Breast epithelium (tissue), 4 donors: ENCODE measurements at places on chromosomes 16 and 17. TPM values are rescaled to one million over a fixed set of nuclear protein-coding genes. Genes with fewer than 3 reads are reported as not detected.

GRCh38 chr17:70067134-70067533, 7.9 kb upstream of the KCNJ16 start:
- H3K27me3 ChIP-seq: no peaks in the 10 kb centered on the region
- H3K27ac ChIP-seq: peak overlapping the region; percentile 63
- H3K4me1 ChIP-seq: no peaks in the 10 kb centered on the region
- no peak overlapping the region for H3K4me3 ChIP-seq

DNA sequence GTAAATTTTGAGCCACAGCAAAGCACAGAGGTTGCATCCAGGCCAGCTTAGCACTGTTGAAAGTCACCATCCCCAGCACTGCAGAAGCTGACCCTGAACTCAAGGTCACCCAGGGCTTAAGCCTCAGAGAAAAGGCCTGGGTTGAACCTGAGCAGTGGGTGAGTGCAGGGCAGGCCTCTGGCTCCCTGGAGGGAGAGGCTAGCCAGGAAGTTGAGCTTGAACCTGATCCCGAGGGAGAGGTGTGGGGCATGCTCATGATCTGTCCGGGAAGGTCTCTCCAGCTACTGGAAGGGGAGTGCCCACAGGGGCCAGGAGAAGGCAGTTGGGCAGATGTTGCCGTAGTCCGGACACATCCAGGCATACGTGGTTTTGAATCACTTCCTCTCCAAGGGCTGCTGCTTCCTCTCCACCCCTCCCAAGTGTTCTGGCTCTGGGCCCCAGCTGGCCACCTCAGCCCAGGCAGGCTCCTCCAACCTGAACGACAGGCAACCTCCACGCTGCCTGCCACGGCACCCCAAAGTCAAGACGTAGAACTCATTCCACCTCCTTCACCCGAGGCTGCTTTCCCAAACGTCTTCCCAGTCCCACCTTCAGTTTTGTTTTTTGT, 18.4 kb downstream of the CARHSP1 start:
- DNase-seq: no peak
- peak overlapping the region; percentile 74 for H3K27ac ChIP-seq
- no peaks in the 10 kb centered on the region for H3K27me3 ChIP-seq
- no peaks in the 10 kb centered on the region for H3K4me1 ChIP-seq
- no peak overlapping the region for H3K4me3 ChIP-seq
- H3K36me3 ChIP-seq: no peaks in the 10 kb centered on the region

DNA sequence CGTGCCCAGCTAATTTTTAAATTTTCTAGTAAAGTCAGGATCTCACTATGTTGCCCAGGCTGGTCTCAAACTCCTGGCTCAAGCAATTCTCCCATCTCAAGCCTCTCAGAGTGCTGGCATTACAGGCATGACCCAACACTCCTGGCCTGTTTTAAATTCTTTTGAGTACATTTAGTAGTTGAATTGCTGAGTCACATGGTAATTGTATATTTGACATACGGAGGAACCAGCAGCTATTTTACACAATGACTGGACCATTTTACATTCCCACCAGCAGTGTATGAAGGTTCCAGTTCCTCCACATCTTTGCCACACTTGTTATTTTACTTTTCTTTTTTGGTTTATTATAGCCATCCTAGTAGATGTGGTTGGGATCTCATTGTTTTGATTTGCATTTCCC, 43.6 kb downstream of the RHOT1 start:
- no peaks in the 10 kb centered on the region for H3K27me3 ChIP-seq
- H3K36me3 ChIP-seq: no peaks in the 10 kb centered on the region
- no peak for DNase-seq
- no peak overlapping the region for H3K27ac ChIP-seq
- no peaks in the 10 kb centered on the region for H3K4me1 ChIP-seq

DNA sequence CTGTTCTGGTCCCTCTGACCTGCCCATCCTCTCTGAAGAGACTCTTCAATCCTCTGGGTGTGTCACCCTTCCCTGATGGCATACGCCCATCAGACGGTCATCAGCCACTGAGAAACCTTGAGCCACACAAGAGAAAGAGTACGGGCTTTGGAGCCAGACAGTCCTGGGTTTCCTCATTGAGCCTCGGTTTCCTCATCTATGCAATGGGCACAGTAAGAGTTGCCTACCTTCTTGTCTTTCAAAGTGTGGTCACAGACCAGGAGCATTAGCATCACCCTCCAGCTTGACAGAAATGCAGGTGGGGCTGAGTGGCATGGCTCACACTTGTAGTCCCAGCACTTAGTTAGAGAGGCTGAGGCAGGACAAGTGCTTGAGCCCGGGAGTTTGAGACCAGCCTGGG, 26.1 kb upstream of the MEAK7 start:
- no peaks in the 10 kb centered on the region for H3K27me3 ChIP-seq
- no peaks in the 10 kb centered on the region for H3K36me3 ChIP-seq
- H3K27ac ChIP-seq: no peak overlapping the region
- no peak overlapping the region for H3K4me3 ChIP-seq
- DNase-seq: no peak
- H3K4me1 ChIP-seq: peaks cover 17% of the 10 kb centered on the region

The E2F4 gene
- total RNA-seq: 86.9 TPM

The HOXB6 gene
- total RNA-seq: 1.0 TPM

- DNase-seq: no peak
- no peak overlapping the region for H3K27ac ChIP-seq
- no peak overlapping the region for H3K4me3 ChIP-seq
- H3K36me3 ChIP-seq: no peaks in the 10 kb centered on the region
- H3K27me3 ChIP-seq: no peaks in the 10 kb centered on the region
Observed at GRCh38 chr16:66228792-66229191, 137.7 kb upstream of the CDH5 start.

DNA sequence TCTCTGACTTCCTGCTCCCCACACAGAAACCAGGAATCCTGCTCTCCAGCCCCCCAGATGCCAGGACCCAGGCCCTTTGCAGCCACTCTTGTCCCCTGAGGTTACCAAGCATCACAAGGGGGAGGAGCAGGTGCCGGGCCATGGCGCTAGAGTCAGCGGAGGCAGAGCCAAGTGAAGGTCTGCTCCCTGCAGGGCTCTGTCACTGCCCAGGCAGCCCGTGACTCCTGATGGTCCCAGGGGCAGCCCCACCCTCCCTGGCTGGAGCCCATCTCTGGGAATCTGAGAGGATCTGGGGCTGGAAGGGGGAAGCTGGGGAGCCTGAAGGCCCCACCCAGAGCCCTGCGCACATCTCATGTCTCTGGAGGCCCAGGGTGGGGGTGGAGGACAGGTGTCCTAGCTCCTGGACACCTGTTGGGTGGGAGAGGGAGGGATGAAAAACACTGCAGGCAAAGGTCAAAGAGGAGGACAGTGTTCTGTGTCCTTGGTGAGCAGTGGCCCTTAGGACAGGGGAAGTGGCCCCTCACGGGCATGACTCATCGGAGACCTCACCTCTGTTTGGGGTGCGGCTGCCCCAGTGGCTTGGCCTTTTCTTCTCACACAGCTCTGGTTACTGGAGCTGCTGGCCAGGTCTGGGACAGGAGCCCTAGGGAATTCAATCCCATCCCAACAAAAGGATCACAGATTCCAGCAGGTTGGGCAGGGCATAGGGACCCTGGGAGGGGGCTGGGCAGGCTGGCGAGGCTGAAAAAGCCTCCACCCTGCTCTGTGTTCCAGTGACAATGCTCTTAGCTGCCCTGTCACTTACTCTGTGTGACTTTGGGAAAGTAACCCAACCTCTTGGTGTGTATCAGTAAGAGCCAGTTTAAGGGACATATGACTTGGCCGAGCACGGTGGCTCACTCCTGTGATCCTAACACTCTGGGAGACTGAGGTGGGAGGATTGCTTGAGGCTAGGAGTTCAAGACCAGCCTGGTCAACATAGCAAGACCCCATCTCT, at the start of gene PRSS36:
Gene PRSS36 (minus strand): TSS at position 173 of the 997 bp plus-strand sequence. CDS start 31 bp downstream, at position 142.
- H3K27me3 ChIP-seq: no peaks in the 10 kb centered on the region
- H3K4me3 ChIP-seq: peak within 1 kb of the TSS; percentile 15
- DNase-seq: no peak

DNA sequence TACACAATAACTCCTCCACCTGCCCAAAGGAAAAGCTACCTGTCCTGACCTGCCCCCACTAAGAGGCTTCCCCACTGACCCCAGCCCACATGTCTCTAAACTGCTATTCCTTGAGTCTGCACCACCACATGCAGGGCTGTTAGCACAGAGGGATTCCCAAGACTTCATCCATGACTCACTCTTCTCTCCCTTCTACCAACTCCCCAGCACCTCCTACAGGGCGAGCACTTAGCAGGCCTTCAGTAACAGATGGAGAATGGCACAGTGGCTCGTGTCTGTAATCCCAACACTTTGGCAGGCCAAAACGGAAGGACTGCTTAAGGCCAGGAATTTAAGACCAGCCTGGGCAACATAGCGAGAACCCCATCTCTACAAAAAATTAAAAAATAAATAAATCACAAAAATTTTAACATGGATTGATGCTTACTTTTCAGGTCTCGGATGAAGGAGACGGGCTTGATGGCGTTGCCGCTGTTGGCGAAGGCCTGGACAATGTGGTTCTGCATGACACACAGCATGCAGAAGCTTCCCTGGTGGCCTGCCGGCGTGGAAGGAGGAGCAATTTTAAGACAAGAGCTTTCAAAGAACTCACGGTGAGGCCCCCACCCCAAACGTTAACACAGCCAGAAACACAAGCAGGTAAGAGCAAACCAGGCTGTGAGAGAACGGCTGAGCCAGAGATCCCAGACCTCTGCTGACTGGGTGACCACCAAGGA, 12.0 kb downstream of the USP36 start:
- H3K4me3 ChIP-seq: no peak overlapping the region
- DNase-seq: no peak
- peaks cover 4% of the 10 kb centered on the region for H3K36me3 ChIP-seq
- H3K27ac ChIP-seq: no peak overlapping the region
- H3K27me3 ChIP-seq: no peaks in the 10 kb centered on the region

GRCh38 chr17:76536511-76537287, 810 bp downstream of the CYGB start:
- H3K4me3 ChIP-seq: peak overlapping the region; percentile 86
- H3K27ac ChIP-seq: peak overlapping the region; percentile 70
- H3K4me1 ChIP-seq: peaks cover 8% of the 10 kb centered on the region
- H3K27me3 ChIP-seq: no peaks in the 10 kb centered on the region
- no peak for DNase-seq
- H3K36me3 ChIP-seq: no peaks in the 10 kb centered on the region

DNA sequence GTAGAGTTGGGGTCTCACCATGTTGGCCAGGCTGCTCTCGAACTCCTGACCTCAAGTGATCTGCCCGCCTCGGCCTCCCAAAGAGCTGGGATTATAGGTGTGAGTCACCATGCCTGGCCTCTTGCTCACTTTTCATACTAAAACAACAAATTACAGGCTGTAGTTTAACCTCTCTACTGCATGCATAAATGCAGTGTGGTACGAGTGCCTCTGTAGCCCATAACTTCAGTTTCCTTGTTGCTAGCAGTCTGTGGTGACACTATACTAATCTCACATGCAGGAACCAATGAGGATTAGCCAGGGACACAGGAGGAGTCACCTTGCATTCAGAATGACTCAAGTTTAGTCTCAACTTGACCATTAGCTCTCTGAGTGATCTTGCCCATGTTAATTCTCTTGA, 20.1 kb downstream of the HMOX2 start:
- H3K36me3 ChIP-seq: no peaks in the 10 kb centered on the region
- H3K4me1 ChIP-seq: no peaks in the 10 kb centered on the region
- H3K27ac ChIP-seq: no peak overlapping the region
- no peaks in the 10 kb centered on the region for H3K27me3 ChIP-seq

DNA sequence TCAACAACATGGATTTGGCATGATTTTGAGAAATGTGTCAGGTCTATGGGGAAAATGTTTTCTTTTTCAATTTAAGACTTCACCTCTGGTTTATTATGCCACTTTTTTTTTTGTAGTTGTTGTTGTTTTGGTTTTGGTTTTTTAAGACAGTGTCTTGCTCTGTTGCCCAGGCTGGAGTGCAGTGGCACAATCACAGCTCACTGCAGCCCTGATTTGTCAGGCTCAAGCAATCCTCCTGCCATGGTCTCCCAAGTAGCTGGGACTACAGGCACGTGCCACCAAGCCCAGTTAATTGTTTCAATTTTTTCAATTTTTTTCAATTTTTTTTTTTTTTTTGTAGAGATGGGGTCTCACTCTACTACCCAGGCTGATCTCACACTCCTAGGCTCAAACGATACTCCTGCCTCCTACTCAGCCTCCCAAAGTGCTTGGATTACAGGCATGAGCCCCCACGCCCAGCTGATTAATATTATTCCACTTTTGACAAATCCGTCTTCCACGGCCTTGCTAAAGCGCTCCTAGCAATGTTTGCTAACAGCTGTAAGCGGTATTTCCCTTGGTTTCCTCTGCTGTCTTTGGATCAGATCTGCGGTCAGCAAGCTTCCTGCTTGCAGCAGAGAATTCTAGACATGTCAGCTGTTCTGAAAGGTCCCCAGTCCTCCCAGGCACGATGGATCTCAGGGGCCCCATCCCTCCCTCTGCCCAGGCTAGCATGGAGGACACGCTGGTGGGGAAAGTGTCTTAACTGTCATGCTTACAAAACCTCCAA, 7.0 kb upstream of the MILR1 start:
- H3K4me3 ChIP-seq: no peak overlapping the region
- peak overlapping the region; percentile 66 for H3K27ac ChIP-seq
- DNase-seq: no peak
- H3K27me3 ChIP-seq: no peaks in the 10 kb centered on the region
- no peaks in the 10 kb centered on the region for H3K4me1 ChIP-seq
- H3K36me3 ChIP-seq: no peaks in the 10 kb centered on the region

GRCh38 chr16:53100131-53100748, 45.4 kb downstream of the CHD9 start:
- peak overlapping the region; percentile 59 for H3K4me3 ChIP-seq
- H3K4me1 ChIP-seq: peaks cover 20% of the 10 kb centered on the region
- H3K27me3 ChIP-seq: no peaks in the 10 kb centered on the region
- H3K27ac ChIP-seq: peak overlapping the region; percentile 96
- H3K36me3 ChIP-seq: no peaks in the 10 kb centered on the region

DNA sequence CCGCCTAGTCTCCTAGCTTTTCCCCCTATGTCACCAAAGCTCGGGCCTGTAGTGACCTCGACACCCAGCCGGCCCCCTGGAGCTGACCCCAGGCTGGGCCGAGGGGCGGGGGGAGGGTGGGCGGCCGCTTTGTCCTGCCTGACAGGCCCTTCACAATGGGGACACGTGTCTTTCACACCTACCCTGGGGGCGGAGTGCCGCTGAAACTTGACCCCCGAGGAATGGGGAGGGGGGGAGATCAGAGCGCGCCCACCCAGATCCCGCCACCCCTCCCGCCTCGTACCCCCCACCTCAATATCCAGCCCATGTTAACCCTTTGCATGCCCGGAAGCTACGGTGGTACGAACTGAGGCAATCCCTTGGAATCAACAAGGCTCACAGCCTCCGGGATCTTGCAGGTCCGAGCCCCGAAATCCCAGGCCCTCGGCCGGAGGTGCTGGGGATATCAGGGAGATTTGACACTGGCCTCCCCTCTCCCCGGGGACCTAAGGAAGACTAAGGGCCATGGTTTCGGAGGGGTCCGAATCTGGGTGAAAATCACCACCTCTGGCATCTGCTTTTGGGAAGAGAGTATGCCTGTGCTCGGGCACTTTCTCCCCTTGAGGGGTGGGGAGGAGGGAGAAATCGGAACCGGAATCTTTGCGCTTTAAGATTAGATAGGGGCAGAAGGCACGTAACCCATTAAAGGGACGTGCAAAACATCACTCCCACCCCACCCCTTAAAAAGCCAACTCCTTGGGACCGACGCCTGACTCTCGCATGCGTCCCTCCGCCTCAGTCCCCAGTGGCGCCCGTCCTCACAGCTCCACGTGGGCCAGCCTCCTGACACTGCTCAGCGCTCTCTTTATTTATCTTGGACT, 2.6 kb downstream of the NOG start:
- H3K36me3 ChIP-seq: no peaks in the 10 kb centered on the region
- peaks cover 11% of the 10 kb centered on the region for H3K4me1 ChIP-seq
- no peak overlapping the region for H3K27ac ChIP-seq
- H3K4me3 ChIP-seq: peak overlapping the region; percentile 62
- DNase-seq: no peak
- H3K27me3 ChIP-seq: no peaks in the 10 kb centered on the region
